Neural progenitor cell (in vitro differentiated cells): ENCODE measurements at places on chromosomes 1 and 21.

GRCh38 chr1:59827055-59827643, 12.4 kb downstream of the HOOK1 start:
- no peak for DNase-seq

DNA sequence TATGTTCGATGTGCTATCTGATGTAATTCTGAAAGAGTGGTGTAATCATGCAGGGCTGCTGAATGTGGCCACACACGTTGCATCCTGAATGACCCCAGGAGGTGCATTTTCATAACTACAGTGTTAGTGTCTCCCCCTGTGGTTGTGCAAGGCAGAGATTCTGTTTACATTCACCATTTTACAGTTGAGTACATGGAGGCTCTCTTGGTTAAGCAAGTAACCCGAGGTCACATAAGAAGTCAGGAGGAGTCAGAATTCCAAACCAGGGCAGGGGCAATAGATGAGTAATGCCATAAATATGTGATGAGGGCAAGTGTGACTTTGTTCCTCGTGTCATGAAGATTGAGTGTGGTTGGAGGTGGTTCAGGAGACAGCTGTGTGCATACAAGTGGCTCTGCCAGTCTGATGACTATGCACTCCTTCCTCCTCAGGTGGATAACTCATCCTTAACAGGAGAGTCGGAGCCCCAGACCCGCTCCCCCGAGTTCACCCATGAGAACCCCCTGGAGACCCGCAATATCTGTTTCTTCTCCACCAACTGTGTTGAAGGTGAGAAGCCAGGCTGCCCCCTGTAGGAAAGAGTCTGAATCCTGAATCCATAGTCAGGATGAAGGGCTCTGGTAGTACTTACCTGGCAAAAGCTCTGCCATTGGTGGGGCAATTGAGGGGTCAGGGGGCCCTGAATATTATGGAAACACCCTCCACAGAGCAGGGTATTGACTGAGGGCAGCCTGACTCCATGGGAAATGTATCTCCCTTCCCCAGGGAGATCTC, 9.3 kb downstream of the ATP1A2 start:
- no peak for DNase-seq

DNA sequence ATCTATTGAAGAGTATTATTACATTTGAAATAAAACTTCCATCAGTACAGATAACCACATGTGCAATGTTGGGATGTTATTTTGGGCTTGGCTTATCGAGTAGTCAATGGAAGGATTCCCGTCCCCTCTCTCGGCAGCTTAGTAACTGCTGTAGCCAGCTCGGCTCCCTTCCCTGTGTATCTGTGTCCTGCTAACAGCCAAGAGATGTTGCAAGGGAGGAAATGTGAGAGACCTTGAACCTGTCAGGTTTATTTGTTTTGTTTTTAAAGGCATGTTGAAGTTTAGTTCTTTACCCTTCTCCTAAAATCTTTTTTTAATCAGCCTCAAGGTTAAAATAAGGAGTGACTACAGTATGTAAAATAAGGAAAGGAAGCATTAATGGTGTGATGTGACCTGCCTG, 13.6 kb upstream of the TARS2 start:
- no peak for DNase-seq

GRCh38 chr21:31530897-31531705, 128.4 kb upstream of the SOD1 start:
- DNase-seq: no peak

GRCh38 chr1:200714504-200715187, 24.0 kb upstream of the CAMSAP2 start:
- DNase-seq: no peak

GRCh38 chr1:61341426-61341825, 259.1 kb downstream of the NFIA start:
- no peak for DNase-seq

GRCh38 chr1:224683936-224684335, 67.8 kb downstream of the CNIH3 start:
- DNase-seq: no peak

- DNase-seq: no peak
Observed at GRCh38 chr1:59272507-59272906, 24.4 kb upstream of the FGGY start.

DNA sequence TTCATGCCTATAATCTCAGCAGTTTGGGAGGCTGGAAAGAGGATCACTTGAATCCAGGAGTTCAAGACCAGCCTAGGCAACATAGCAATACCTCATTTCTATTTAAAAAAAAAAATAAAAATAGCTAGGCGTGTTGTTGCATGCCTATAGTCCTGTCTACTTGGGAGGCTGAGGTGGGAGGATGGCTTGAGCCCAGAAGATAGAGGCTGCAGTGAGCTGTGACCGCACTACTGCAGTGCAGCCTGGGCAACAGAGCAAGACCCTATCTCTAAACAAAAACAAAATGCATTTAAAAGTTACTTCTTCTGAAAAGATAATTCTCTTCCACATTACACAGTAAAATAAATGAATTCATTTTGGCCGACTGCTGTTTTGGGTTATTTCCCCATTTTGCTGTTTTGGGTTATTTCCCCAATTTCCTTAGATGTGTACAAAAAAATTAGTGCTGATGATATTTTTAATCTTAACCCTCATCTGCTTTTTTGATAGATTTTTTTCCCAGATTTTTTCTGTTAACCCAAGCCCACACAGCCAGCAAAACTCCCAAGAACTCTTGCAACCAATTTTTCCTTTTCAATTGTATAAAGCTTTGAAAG, 23.0 kb upstream of the SAMSN1 start:
- DNase-seq: no peak

DNA sequence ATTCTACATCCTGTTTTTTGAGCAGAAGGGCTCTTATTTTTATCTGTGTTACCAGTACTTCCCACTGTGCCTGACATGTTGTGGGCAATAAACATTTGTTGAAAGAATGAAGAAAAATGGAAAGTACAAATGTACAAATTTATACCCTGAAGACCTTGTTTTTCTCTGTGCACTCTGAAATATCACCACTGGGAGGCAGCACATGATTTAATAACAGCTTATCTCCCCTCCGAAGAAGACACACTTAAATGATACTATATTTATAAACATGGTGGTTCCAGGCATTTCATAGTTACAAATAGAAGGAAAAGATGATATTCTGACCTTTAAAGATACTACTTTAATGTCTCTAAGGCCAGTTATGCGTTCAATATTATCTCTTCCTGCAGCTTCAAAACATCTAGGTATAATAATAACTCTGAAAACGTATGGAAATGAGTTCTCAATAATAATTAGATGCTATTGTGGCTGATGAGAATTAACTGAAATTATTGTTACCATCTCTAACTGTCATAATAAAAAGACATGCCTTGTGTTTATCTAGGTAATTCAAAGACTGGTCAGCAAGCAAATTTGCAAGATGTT, 12.8 kb downstream of the DYNLT5 start:
- peak; percentile 37 for DNase-seq

GRCh38 chr1:54490361-54491248, 57.4 kb upstream of the ACOT11 start:
- peak; percentile 85 for DNase-seq

DNA sequence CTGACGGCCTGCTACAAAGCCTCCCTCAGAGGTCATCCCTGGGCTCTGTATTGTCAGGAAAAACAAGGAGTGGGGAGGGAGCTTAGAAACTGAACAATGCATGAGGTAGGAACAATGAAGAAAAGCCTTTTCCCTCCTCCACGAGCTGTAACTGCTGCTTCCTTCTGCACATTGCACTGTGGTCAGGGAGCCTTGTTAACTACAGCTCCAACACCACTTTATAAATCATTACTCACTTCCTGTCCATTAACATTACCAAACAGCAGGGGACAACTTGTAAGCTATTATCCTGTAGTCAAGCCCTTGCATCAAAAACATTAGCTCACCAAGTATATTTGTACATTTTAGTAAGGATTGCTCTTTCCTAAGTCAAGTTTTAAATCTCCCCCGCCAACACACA, 336.0 kb upstream of the NR5A2 start:
- peak; percentile 69 for DNase-seq
